ENCODE measurements at places on chromosomes 7 and 10. TPM values are rescaled to one million over a fixed set of nuclear protein-coding genes. Genes with fewer than 3 reads are reported as not detected.

Gene ADAMTS14
- 1.1 TPM for polyA plus RNA-seq

Gene PAPOLB
- 0.12 TPM for polyA plus RNA-seq

DNA sequence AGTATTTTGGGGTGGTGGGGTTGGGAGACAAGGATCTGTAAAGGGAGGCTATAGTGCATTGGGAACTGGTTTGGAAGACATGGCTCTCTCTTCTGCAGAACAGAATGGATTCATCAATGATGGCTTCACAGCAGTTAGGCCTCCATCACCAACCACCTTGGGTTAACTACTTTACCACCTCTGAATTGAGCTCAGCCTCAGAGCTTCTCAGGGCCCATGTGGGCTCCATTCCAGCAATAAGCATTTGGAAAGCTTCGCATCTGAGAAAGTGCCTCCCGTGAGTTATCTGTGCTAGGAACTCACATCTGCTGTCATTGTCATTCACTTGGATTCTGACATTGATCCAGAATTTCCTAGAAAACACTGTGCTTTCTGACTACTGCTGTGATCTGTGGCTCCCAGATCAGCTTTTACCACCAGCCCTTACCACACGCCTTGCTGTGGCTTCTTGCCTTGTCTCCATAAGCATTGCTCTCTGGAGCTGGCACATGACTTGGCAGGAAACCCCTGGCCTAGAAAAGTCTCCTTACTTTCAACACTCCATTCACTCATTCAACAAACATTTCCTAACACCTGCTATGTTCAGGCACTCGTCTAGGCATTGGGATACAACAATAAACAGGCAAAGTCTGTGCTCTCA lies 70.7 kb upstream of the ADO start:
- DNase-seq, result no peak

DNA sequence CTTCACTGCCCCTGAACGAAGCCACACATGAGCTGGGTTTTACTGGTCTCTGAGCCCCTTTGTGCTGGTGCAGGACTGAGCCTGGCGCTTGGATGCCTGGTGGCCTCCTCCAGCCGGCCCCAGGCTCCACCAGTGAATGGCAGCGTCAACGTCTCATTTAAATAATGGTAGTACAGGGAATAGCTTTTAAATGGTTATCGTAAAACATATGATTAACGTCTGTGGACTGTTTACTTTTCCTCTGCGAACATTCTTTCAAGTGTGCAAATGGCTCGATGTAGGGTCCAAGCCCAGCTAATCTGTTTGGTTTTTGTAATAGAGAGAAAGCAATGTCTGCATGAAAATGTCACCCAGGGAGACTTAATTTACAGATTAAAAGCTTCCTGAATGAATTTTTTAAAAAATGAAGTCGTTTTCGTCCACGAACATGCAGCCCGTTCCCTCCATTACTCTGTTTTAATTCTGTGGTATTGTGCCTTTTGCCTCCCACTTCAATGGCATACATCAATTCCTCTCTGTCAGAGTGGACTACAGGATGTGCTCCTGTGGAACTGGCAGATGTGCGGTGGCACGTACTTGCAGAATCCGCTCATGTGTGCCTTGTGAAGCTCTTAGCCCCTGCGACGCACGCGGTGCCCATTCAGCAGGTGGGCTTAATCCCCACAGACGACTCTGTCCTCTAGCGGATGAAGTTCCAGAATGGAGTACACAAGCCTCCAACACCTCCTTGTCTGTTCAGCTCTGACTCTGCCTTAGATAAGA lies 192.7 kb downstream of the TCF7L2 start:
- peak; percentile 48 for DNase-seq

GRCh38 chr7:101678658-101679057 lies 49.6 kb upstream of the MYL10 start:
- no peak for DNase-seq

GRCh38 chr7:155752756-155753445 lies 59.4 kb downstream of the SHH start:
- DNase-seq, result no peak

DNA sequence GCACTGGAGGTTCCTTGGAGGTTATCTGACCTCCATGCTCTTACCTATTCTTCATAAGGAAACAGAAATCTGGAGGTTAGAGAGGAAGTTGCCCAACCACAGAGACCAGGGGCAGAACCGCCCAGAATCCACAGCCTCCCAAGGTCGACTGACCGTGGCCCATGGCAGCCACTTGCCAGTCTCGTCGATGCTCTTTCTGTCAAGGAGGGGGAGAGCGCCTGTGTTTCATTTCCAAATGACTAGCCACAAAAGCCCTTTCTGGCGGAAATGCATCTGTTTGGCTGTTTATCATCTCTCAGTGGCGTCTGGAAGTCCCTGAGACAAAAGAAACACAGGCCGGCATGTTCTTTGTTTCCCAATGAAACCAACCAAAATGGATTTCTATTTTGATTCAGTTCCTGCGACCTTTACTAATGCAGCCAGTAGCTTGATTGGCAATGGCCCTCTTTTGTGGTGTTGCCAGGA lies 2.9 kb downstream of the RAMP3 start:
- no peak for DNase-seq

- DNase-seq, result no peak
These were observed 201.8 kb downstream of the CCDC3 start for GRCh38 chr10:12799714-12800113.

All from renal cortex interstitium (tissue), 15 donors.